ENCODE measurements at places on chromosomes 2 and 18.

DNA sequence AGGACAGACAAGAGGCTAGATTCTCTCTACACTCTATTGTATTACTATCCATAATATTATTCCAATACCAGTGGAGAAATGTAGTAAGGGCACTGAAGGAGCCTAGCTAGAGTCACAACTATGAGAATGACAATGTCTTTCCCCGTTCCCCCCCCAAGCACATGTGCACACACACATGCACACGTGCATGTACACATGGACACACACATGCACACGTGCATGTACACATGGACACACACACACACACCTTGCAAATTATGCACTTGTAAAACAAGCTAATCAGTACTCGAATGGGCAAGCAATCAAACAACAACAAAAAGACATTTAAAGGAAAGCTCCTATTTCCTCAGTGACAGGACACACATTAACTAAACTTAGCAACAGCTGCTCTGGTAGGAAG, 65.2 kb downstream of the INSIG2 start:
- no peak for DNase-seq

- no peak for DNase-seq
Observed at GRCh38 chr2:1626271-1626681, 118.0 kb downstream of the PXDN start.

DNA sequence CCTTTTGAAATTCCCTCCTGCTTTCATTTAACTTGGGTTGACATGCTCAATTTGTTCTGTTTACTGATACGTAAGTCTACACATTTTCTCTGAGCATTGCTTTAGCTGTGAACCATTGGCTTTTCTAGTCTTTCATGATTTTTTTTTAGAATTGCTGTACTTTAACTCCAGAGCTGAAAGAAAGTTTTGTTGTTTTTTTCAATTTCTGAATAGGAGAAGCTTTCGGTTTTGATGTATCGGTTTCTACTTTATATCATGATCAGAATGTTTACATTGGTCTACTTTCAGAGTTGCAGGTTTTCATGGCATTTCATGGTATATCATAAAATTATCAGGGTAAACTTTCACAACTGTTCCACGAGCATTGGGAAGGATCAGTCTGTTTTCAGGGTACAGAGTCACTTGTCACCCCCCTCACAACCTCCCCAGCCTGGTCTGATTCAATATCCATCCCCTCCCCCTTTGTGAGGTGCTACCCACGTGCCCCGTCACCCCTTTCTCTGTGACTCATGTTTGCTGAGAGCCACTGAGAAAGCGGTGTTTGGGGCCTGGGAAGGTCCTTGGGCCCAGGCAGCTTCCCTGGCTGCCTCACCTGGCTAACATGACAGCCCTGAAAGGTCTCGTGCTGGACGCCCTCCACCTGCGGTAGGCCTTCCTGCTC, 7.0 kb downstream of the ASTL start:
- no peak for DNase-seq

- no peak for DNase-seq
Observed at GRCh38 chr2:159738509-159739390, 26.4 kb downstream of the MARCHF7 start.

GRCh38 chr2:150697596-150697995, 210.1 kb upstream of the RND3 start:
- DNase-seq: no peak

DNA sequence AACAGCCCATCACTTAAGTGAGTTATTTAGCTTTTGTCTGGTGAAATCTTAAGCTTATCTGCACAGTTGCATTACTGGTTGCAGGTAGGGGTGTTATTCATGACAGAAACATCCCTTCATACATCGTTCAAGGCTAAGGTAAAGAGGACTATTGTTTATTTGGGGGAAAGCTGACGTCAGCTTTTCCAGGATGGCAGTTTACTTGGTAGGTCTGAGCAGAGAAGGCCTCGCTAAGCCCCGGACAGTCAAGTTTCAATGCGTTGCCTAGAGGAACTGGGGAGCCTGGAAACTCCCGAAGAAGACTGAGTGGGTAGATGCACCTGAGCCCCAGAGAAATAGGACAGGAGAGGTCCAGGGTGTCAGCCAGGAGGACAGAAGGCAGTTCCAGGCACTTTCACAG, 2.2 kb downstream of the RNU4ATAC start:
- DNase-seq: no peak

DNA sequence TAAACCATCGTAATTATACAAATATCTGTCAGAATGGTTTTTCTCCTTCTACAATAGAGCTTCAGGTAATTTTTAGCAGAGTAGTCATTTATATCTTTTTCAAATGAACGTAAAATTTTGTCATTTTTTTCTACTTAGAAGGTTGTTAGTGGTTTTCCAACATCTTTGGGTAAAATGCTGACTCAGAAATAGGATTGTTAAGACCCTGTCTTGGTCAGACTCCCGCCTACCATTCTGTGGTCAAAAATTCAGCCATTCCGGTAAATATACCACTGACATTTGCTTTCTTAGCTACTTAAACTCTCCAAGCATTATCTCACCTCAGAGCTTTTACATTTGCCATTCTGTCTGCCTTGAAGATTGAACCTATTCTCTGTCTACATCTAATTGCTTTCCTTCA, 154.1 kb upstream of the CDH19 start:
- DNase-seq: no peak

GRCh38 chr2:238644095-238645081, 203.5 kb upstream of the TWIST2 start:
- no peak for DNase-seq

DNA sequence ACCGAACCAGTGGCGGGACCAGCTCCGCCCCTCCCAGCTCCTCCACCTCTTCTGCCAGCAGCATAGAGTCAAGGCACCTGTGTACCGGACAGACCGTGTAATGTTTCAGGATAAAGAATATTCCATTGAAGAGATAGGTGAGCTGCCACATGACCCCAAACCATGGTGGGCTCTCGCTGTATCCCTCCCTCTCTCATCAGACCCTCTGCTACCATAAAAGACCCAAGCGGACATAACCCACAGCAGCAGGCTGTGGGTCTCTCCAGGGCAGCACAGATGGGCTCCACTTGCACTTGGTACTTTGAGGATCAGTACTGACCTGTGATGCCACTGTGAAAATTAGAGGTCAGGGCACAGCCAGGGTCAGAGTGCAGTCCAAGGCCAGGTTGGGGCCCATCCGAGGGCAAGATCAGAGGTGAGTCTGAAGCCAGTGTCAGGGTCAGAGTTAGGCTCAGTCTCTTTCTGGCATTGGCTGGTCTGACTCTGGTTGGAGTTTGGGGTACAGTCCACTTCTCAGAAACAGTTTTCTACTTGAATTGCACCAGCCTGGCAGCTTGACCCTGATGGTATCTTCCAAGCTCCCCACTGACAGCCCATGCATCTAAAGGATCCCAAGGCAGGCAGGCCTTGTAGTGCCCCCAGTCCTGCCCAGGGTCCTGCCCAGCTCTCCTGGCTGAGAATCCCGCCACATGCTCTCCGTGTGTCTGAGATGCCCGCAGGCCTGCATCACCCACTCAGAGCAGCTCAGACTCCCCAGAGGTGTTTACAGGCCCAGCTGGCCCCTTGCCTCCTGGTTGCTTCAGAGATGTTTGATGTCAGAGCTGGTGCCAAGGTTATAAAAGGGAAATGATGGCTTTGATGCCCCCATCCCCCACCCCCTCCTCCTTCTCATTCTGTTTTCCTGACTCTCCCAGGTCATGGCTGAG, 212.1 kb downstream of the DYSF start:
- DNase-seq: no peak

- no peak for DNase-seq
Observed at GRCh38 chr18:32021756-32022564, 3.3 kb downstream of the RNF125 start.

GRCh38 chr2:234950730-234951663, 820 bp upstream of the SH3BP4 start:
- no peak for DNase-seq

DNA sequence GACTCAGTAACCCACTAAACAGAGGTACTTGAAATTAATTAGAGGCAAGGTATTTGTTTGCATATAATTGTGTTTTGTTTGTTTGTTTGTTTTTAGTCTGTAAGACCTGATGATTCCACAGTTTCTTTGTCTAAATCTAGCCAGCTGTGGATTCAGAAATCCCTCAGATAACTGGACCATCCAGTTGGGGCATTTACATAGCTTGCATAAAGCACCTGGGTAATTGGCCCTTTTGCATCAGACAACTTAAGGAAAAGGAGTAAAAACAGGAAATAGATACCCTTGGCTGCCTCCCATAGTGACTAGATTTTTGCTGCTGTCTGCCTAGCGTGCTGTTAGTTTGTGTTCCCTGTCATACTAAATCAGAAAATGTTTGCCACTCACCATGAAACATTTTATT, 46.6 kb upstream of the XIRP2 start:
- no peak for DNase-seq

DNA sequence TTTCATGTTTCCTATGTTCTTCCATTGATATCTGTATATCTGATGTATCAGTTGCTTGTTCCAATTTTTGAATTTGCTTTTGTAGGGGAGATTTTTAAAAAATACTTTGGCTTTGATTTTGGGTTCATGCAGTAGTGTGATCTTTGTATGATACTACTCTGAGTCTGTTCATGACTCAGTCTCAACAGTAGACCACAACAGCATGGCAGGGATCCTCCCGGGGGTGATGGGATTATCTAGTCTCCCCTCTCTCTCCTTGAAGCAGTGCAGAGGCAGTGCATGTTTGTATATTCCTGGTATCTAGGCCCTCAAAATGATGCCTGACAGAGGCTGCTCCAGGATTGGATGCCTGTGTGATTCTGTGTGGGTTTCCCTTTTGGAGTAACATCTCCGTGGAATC, 55.3 kb downstream of the G6PC2 start:
- no peak for DNase-seq

DNA sequence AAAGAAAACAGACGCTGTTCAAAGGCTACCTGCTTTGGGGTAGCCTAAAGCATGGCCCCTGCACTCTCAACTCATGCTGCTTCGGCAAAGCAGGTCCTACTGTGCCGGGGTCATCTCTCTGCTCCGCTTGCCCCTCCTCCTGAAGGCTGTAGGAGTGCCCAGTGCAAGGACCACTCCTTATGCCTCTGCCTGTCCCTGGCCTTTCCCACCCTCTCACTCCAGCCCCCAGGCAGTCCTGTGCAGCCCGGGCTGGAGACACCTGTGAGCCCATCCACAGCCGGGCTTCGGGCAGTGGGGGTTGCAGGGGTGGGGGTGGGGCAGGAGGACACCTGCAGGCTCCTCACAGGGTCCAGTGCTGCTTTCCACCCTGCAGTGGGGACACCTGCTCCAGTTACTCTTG, 69.1 kb downstream of the ACKR3 start:
- no peak for DNase-seq

- no peak for DNase-seq
Observed at GRCh38 chr2:196489371-196489770, 150.1 kb upstream of the CCDC150 start.

DNA sequence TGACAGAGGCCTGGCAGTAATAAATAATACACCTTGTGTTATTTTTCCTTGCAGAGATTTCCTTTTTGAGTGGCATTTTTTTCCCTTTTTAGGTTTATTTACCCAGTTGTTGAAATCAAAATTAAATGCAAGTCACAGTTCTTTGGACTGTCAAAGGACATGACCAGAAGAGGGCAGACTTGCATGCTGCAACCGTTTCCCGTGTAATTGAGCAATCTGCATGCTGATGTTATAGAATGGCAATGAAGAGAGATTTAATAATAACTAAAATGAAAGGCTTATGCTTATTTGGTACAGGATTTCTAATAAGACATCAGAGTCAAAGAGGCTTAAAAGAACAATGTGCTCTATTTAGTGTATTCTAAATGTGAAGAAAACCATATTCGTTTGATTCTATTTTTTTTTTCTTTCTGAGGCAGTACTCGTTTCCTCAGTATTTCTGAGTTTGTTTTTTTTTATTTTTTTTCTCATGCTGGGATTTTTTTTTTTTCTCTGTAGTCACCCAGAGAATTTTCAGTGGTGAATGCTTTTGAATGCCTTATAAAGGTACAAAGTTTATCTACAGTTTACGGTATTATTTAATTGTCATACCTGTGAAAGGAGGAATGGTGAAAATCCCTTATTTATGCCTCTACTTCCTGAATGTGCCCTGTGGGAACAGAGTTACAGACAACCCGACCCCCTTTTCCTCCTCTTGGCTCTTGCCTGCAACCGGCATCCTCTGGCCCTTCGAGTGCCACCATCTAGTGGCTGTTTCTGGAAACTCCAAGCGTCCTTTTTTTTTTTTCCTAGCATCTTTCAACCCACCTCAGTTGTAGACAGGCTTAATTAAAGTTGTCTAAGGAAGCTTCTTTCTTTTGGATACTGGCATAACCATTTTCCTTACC, 368.5 kb downstream of the LRRTM1 start:
- DNase-seq: no peak

GRCh38 chr18:47403317-47403716, 151.9 kb upstream of the SKOR2 start:
- no peak for DNase-seq

- DNase-seq: no peak
Observed at GRCh38 chr2:7348761-7349160, 431.5 kb downstream of the RNF144A start.

DNA sequence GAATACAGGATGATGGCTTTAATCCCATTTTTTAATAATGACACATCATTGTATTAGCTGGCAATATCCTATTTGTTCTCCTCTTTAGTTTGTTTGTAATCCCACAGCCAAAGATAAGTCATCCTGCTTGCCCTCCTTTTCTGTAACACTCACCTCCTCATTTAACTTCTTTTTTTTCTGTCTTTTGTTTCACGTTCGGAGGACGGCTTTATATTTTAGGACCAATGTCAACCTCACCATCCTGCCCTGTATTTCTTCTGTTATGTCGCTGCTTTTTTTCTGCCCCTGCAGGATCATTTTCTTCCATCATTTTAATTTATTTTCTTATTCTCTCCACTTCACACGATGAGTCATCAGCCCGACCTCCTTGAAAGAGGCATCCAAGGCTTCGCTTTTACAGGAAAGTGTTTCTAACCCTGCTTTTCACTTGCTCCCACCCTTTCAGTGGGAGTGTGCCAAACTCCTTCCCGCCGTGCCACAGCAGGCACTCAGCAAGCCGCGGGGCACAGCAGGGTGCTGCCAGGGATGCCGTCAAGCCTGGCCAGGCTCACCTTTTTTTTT, 11.4 kb downstream of the RAB31 start:
- DNase-seq: no peak

DNA sequence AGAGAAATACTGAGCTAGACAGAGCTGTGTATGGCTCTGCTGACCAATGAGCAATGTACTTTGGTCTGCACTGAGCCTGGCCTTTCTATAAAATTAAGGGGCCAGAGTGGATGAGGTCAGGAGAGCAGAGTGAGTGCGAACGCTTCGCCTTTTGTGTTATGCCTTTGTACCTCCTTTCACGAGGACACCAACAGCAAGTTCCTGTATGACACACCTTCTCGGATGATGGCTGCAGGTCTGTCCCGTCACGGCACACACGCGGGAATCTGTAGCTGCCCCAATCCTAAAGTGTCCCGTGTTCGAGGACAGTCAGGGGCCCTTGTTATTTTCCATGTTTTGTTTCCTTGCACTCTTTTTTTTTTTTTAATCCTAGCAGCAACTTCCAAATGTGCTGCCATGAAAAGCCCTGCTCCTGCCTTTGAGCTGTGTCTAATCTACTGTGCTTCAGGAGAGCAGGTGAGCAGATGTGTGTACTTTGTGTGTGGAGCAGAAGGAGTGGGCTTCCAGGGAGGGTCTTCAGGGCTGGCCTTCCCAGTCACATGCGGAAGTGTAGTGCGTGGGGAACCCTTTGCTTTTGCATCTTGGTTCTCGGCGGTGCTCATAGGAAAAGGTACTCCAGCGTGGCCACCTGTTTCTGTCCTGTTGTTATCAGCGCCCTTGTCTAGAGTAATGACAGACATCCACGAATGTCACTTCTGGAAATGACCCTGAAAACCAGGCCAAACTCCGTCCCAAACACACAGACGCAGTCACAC, 213.2 kb downstream of the NDUFA10 start:
- no peak for DNase-seq
